ENCODE measurements at places on chromosomes 7 and 10.

DNA sequence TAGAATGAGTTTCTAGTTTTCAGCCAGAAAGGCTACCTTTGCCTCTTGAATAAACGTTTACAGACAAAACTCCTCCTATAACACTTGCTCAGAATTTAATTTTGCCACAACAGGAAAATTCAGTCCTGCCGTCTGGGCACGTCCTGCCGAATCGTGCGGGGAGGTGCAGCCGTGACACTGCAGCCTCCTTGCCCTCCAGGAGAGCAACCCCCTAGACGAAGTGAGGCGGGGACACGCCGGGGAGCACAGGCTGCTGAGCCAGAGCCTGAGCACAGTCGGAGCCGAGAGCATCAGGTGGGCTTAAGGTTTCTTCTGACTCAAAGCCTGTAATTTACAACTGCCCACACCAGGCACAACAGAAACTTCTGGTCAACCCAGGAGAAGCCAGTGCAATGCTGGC, 102.3 kb downstream of the DYNC2I1 start:
- no peak overlapping the region for H3K27ac ChIP-seq
- no peak overlapping the region for H3K4me3 ChIP-seq
- peaks cover 8% of the 10 kb centered on the region for H3K36me3 ChIP-seq
- H3K27me3 ChIP-seq = no peaks in the 10 kb centered on the region
- peaks cover 7% of the 10 kb centered on the region for H3K4me1 ChIP-seq

DNA sequence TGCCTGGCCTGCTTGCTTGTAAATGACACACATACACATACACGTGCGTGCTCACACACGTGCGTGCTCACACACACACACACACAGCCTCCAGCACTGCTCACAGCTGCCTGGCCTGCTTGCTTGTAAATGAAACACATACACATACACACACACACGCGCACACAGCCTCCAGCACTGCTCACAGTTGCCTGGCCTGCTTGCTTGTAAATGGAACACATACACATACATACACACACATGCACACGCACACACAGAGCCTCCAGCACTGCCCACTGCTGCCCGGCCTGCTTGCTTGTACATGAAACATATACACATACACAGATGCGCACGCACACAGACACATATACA, 397.2 kb downstream of the PLXNA4 start:
- no peak overlapping the region for H3K27ac ChIP-seq
- no peaks in the 10 kb centered on the region for H3K4me1 ChIP-seq
- no peaks in the 10 kb centered on the region for H3K36me3 ChIP-seq

DNA sequence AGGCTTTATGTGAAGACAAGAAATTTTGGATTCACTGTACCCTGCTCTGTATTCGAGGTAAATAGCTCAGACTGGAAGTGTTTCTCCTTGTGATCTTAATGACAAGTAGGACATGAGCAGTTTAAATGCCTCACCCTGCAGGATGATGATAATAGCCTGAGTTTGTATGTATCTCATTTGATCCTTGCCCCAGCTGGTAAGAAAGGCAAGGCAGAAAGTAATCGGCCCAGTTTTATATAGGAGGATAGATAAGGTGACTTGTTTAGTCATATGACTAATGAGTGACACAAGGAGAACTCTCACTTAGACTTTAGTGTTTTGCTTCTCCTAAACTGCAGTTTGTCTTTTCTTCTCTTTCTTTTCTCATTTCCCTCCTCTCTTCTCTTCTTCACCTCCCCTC, 372.6 kb downstream of the PHF14 start:
- no peak for DNase-seq
- peaks cover 14% of the 10 kb centered on the region for H3K4me1 ChIP-seq
- H3K4me3 ChIP-seq = no peak overlapping the region
- peaks cover 6% of the 10 kb centered on the region for H3K36me3 ChIP-seq
- no peak overlapping the region for H3K27ac ChIP-seq
- peaks cover 5% of the 10 kb centered on the region for H3K27me3 ChIP-seq

DNA sequence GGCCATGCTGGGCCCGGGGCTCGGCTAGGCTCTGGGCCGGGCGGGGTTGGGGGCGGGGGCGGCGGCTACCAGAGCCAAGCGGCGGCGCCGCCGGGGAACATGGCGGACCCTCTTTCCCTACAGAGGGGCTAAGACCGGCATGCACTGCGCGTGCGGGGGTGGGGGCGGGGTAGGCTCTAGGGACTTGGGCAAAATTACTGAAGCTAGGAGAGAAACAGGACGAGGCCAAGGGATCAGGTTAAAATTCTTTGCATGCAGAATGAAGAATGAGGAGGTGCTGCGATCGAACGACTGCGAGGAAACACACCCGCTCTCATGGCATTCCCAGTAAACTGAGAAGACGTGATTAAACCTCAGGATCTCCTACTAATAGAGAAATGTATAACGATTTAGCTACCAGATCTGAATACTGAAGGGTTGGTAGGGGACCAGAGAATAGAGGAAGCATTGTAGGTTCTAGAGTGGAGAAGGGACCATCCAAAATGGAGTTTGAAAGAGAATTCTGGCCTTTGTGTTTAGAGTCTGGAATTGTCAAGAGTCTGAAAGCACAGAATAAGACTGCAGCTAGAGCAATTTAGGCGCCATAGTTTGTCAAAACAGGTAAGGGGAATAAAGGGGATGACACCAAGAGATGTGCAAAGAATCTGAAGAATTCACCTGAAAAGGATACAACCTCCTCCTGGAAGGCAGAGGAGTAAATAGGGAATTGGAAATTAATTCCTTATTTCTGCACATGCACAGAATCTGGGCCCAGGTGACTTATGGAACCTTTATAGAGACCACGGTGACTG, at the start of gene PPP3CB:
PPP3CB (minus strand) TSS at position 141 of the 791 bp plus-strand sequence; CDS start at position 6, 135 bp downstream.
- no peaks in the 10 kb centered on the region for H3K27me3 ChIP-seq
- H3K4me3 ChIP-seq = peak within 1 kb of the TSS; percentile 95
- peak within 1 kb of the TSS; percentile 94 for H3K27ac ChIP-seq
- H3K4me1 ChIP-seq = peaks cover 28% of the 10 kb centered on the region

Measured in type B pancreatic cell (in vitro differentiated cells).